Smooth muscle cell of trachea (primary cell): ENCODE measurements at places on chromosomes 7 and 10. TPM values are rescaled to one million over a fixed set of nuclear protein-coding genes. Genes with fewer than 3 reads are reported as not detected.

ADAM12 gene
- total RNA-seq: 28.8 and 34.4 TPM in 2 replicates

CRHR2 gene
- not detected in 2 replicates for total RNA-seq

SYT15B gene
- not detected in 2 replicates for total RNA-seq

OR2A1 gene
- under 0.01 and 0.15 TPM in 2 replicates for total RNA-seq

ABI1 gene
- total RNA-seq: 30.4 and 31.6 TPM in 2 replicates

SNCG gene
- 8.8 and 11.8 TPM in 2 replicates for total RNA-seq

KIAA1549 gene
- 0.44 and 0.99 TPM in 2 replicates for total RNA-seq
